ENCODE measurements at places on chromosomes 4 and X. TPM values are rescaled to one million over a fixed set of nuclear protein-coding genes. Genes with fewer than 3 reads are reported as not detected.

The EGF gene
- 2.0 TPM for total RNA-seq

The SLC7A11 gene
- total RNA-seq = 12.6 TPM

The PLAC8 gene
- not detected for total RNA-seq

The FAM184B gene
- total RNA-seq = not detected

The MID1 gene
- total RNA-seq = 17.2 TPM

DNA sequence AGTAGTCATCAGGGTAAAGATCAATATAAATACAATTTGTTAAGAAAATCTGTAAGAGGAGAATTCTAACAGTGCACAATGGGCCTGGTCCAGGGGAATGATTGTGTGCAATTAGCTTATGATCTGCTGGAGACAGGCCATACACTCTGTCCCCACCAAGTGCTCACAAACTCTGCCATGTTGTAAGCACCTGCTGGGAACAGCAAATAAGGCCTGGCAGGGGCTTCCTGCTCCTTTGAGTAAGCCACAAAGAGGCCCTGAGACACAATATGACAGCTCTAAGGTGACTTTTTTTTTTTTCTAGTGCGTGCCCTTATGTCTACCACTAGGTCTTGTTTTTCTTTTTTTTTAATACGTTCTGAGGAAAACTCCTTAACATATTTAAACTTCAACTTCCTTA is 866.3 kb upstream of the PCDH7 start:
- no peak for DNase-seq

GRCh38 chr4:17670423-17670822 is 56.0 kb downstream of the MED28 start:
- no peak for DNase-seq

- no peak for DNase-seq
These were observed 99.6 kb upstream of the AFAP1 start for GRCh38 chr4:8039290-8039689.

- peak; percentile 3 for DNase-seq
These were observed 235.1 kb downstream of the USP46 start for GRCh38 chr4:52423967-52424366.

DNA sequence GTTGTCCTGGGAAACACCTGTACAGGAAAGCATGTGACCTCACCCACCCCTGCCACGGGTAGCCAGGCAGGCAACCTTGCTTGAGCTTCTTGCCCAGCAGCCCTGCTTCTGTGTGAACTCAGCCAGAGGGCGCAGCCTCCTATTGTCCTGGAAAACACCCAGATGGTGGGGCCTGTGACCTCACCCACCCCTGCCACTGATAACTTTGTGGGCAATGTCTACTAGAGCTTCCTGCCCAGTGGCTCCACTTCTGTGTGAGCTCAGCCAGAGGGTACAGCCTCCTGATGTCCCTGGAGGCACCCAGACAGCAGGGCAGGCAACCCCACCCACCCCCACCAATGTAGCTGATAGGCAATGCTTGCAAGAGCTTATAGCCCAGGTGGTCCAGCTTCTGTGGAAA is 146.3 kb downstream of the DTHD1 start:
- no peak for DNase-seq

- no peak for DNase-seq
These were observed 17.0 kb upstream of the HPF1 start for GRCh38 chr4:169774466-169775445.
